Activated naive CD8-positive, alpha-beta T cell treated with anti-CD3 and anti-CD28 coated beads, Interleukin-2, amount 10 ng/mL, durations not matched to agents 7 days and 5 days (primary cell): ENCODE measurements at places on chromosomes 4 and X.
A peak's percentile ranks its signal among the peaks of the same experiment; 100 is the strongest.

GRCh38 chrX:153379508-153379907, 21.6 kb downstream of the PNMA6E start:
- no peak for DNase-seq

- DNase-seq = no peak
These were observed 81.9 kb upstream of the HUWE1 start for GRCh38 chrX:53768451-53768850.

DNA sequence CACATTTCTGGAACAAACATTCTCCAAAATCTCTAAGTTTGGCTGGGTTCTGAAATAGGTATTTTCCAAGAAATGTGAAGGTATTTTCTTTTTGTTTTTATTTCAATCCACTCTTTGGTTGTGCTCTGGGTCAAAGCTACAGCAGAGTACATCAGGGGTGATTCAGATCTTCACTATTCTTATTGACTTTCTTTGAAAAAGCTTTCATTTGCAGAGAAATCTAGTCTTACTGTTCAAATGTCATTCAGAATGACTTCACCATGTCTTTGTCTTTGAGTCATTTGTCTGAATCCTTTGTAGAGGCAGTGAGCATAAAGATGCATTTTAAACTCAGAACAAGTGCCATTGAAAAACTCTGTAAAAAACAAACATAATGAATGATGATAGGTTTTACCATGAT, 547.2 kb upstream of the ADGRL3 start:
- DNase-seq = no peak

DNA sequence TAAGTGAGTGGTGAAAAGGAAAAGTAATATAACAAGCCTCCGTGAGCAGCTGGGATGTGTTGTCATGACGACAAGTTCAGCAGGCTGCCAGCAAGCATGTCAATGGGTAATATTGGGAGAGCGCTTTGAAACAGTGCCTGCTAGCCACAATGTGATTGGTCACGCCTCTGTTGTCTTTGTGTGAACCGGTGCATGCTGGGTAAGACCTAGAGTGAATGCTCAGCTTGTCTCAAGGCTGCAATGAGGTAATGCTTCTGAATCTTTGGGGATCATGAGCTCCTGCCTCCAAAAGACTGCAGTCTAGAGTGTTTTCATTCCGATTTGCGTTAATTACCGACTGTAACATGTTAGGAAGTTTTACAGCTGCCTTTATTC, 54.9 kb downstream of the STOX2 start:
- no peak for DNase-seq

DNA sequence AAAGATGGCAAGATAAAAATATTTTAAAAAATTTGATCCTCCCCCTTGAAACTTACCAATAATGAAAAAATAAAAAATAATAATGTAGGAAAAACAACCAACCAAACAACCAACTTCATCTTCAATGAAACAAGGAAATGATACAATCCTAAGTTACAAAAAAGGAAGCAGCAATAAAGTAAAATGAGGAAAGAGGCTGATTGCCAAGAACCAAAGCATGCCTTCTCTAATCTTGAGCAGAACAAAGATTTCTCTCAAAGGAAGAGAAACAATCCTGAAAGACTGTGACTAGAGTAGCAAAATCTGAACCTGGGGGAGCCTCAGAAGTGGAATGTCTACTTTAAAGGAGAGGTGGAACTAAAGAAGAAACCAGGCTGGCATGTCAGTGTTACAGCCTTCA, 10.9 kb upstream of the WDFY3 start:
- DNase-seq = no peak

DNA sequence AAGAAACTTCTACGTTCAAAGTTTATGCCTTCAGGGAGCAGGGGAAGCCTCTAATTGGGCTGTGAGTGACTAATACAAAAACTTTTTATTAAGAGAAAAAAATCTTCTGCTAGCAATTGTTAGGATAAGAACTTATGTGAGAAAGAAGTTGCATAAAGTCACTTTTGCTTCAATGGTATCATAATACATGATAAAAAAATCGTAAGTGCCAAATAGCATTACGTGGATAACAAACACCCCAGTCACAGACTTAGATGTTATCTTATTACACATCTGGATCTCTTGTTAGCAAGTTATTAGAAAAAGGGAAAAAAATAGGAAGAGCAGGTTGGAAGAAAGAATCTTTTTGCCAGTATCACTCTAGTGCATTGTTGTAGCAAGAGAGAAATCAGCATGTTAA, 4.2 kb upstream of the NDST4 start:
- DNase-seq = no peak

- no peak for DNase-seq
These were observed 67.8 kb downstream of the WFS1 start for GRCh38 chr4:6337331-6337935.

- no peak for DNase-seq
These were observed 1494.5 kb downstream of the TECRL start for GRCh38 chr4:62914758-62915157.

- no peak for DNase-seq
These were observed 31.6 kb downstream of the KANTR start for GRCh38 chrX:53125506-53125905.

- no peak for DNase-seq
These were observed 47.9 kb downstream of the STARD8 start for GRCh38 chrX:68695206-68695845.

GRCh38 chr4:126058596-126058995, 743.8 kb downstream of the FAT4 start:
- DNase-seq = no peak

DNA sequence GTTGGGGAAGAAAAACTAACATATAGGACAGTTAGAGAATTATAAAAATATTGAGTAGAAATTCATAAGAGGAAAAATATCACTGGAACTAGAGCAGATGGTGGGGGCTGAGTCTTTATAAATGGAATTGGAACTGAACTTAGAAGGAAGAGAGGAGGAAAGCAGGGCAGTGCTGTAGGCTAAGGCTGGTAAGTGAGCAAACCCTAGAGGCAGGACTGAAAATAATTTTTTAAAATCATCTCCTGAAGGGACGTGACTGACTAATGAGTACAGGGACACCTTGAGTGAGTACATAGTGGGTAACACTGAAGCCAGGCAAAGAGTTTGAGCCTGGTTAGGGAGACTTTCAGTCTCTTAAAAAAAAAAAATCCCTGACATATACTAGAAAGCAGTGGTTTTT, 63.3 kb downstream of the GALNT7 start:
- DNase-seq = no peak

GRCh38 chrX:16096141-16096540, 27.2 kb upstream of the GRPR start:
- DNase-seq = no peak

GRCh38 chrX:111687305-111687704, 6.3 kb downstream of the ALG13 start:
- no peak for DNase-seq

- DNase-seq = no peak
These were observed 4.7 kb upstream of the NKX6-1 start for GRCh38 chr4:84503495-84504437.

GRCh38 chrX:13598877-13599276, 29.5 kb downstream of the EGFL6 start:
- DNase-seq = no peak

- no peak for DNase-seq
These were observed 282.0 kb downstream of the GALNTL6 start for GRCh38 chr4:172095161-172095560.

GRCh38 chr4:147958489-147959065, 226.7 kb downstream of the ARHGAP10 start:
- DNase-seq = no peak

DNA sequence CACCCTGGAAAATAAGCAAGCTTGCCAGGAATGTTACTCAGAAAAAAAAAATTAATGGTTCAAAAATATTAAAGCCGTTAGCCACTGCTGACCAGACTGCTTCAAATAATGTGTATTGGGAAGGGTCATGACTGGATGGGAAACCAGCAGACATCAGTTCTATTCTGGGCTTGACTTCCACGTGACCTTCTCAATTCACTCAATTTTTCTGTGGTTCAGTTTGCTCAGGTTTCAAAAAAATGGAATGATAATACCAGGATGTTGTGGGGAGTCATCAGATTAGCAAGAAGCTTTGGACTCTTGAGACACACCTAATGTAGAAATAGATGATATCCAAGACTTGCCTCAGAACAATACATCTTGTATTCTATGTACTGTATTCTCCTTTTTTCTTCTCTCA, 541.9 kb upstream of the BOD1L1 start:
- no peak for DNase-seq

DNA sequence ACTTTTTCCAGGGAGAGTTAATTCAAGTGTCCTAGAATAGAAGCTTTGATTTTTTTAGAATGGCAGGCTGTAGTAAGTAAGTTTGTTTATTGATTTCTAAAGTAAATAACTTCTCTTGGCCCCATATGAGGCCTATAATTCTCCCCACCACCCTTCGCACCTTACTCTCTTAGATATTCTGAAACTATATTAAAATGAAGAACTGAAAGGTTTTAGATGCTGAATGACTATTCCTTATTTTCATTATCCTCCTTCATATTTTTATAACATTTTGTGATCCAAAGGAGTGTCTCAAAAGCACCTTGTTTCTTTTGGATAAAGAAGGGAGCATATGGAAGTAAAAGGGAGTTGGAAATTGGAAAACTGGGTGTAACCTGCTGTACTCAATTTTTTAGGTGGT, 70.3 kb downstream of the IRS4 start:
- no peak for DNase-seq

- no peak for DNase-seq
These were observed 32.5 kb downstream of the SCML1 start for GRCh38 chrX:17769701-17770269.

DNA sequence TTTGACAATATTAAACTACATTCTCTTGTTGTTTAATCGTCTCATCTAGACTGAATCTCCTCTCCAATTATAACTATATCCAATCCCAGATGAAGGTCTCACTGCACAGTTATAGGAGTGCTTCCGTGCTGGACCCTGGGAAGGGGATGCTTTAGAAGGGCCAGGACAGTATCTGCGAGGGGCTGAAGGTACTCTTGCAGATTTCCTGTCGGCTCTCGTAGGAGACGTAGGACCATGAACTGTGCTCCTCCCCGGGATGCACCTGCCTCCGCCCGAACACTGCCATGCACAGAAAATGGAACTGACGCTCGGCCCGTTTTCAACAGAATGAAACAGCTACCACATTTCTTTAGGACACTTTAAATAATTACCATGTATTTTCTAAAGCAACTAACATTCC, 39.4 kb downstream of the FAT1 start:
- no peak for DNase-seq

DNA sequence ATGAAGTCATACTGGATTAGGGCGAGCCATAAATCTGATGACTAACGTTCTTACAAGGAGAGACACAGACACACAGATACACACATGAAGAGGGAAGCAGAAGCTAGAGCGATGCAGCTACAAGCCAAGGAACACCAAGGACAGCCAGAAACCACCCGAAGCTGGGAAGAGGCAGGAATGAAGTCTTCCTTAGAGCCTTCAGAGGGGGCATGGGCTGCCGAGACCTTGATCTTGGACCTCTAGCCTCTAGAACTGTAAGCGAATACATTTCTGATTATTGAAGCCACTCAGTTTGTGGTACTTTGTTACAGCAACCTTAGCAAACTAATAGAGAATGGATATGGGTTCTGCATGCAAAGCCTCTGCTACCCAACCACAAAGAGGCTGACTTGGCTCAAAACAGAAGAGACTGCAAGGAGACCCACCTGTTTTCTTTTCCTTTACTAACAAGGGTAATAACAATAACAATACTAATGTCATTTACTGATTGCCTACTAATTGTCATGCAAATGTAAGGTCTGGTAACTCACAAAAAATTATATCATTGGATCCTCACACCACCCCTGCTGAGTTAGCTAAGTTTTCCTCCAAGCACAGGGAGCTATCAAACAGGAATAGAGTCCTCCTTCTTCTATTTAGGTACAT, 10.1 kb upstream of the LDB2 start:
- no peak for DNase-seq

- peak; percentile 44 for DNase-seq
These were observed 770 bp downstream of the SMAD1 start for GRCh38 chr4:145482209-145483037.

DNA sequence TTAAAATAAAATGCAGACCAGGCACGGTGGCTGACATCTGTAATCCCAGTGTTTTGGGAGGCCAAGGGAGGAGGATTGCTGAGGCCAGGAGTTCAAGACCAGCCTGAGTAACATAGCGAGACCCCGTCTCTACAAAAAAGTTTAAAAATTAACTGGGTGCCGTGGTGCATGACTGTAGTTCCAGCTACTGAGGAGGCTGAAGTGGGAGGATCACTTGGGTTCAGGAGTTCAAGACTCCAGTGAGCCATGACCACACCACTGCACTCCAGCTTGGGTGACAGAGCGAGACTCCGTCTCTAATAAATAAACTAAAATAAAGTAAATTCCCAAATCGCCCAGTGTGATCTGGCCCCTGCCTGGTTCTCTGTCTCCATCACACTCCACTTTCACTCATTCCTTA, 43.7 kb downstream of the TENM3 start:
- no peak for DNase-seq

DNA sequence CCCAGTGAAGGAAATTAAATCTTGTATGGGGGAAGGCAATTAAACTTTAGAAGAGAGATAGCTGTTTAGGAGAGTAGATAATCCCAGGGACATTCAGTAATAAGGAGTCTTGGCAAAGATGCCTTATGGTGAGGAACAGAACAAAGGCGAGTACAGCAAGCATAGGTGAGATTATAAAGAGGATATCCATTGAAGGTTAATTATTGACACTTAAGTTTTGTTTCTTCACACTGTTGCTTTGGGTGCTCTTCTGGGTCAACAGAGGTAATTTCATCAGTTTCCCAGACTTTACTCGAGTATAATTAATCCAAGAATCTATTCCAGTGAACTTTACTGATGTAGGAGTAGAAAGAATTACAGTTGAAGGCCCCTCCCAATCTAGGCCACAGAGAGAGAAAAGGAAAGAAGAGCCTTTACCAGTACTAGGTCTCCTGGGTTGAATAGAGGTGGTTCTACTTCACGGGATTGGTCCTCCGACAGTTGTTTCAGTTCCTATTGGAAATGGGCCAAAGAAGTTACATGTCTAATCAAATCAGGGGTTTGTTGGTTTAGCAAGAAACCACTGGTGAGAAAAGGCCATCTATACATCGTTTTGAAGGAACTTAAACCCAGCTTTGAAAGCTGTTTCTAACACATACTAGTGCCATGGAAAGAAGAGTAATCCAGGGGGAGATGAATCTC, 27.2 kb downstream of the EPGN start:
- DNase-seq = no peak

GRCh38 chr4:151143162-151143561, 43.7 kb downstream of the RPS3A start:
- no peak for DNase-seq

DNA sequence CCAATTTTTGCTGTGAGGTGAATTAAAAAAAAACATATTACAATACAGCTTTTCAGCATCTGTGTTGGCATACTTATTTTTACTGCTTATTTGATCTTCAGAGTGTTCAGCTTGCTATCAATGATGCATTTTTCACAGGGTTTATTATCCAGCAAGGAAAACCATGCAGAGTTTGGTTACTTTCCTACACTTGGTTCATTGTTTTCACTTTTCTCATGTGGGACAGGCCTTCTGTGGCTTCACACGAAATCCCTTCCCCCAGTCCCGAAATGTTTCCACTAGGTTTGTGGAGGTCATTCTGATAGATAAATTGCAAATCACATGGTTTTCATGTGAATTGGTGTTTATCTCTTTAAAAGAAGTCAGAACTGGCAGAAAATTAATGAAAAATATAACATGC, 205.8 kb downstream of the SPCS3 start:
- no peak for DNase-seq

GRCh38 chr4:78432896-78433295, 118.7 kb upstream of the ANXA3 start:
- no peak for DNase-seq
